CD4-positive, alpha-beta T cell treated with Interleukin-21 for 1 hour (primary cell): ENCODE measurements at places on chromosomes 12 and 14.

- peak; percentile 97 for DNase-seq
These were observed 23.1 kb downstream of the BICDL1 start for GRCh38 chr12:120012067-120012621.

GRCh38 chr14:74615735-74616134 is 3.7 kb upstream of the LTBP2 start:
- DNase-seq = no peak

DNA sequence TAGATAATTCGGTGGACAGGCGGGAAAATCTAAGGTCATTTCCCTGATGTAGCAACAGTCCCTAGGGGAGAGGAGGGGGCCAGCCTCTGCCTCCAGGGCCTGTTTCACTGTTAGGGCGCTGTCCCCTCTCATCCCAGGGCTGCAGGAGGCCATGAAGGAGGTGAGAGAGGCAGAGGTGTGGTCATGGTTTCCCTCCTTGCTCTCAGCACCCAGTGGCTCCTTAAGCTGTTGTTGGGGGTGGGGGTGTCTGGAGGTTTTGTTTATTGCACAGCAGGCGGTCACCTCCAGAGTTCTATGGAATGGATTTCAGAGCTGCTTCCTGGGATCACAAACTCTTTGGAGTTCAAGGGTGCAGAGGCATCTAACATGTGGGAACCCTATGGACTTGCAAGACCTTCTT is 212.5 kb upstream of the RTL1 start:
- DNase-seq = no peak

DNA sequence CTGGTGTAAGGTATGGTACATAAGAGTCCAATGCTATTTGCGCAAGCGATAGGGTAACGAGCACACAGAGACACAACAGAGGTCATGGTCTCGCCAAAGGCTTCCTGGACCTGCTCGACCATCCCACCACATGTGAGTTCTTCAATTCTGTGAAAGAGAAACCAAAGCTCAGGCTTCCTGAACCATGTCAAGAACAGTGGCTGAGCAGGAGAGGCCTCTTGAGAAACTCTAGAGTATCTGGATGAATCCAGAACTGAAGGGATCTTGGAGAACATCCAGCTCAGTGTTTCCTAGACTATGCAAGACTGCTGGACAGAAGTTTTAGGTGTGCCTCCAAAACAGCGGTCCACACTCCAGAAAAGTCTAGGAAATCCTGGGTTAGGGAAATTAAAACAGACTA is 114.5 kb downstream of the TRAFD1 start:
- DNase-seq = no peak

GRCh38 chr12:115451151-115451779 is 767.3 kb upstream of the TBX3 start:
- no peak for DNase-seq

GRCh38 chr14:57725399-57726077 is 140.4 kb downstream of the SLC35F4 start:
- DNase-seq = no peak
